Stimulated activated CD8-positive, alpha-beta memory T cell treated with anti-CD3 and anti-CD28 coated beads, Interleukin-2, amount 100 ng/mL, for 48 hours (primary cell): ENCODE measurements at places on chromosomes 13 and 19.

GRCh38 chr19:7772752-7773291 lies 9.8 kb downstream of the CLEC4M start:
- DNase-seq, result no peak

GRCh38 chr13:65656740-65657329 lies 1573.3 kb downstream of the PCDH9 start:
- DNase-seq, result no peak

- DNase-seq, result no peak
These were observed 78.0 kb downstream of the STARD13 start for GRCh38 chr13:33207615-33207961.

DNA sequence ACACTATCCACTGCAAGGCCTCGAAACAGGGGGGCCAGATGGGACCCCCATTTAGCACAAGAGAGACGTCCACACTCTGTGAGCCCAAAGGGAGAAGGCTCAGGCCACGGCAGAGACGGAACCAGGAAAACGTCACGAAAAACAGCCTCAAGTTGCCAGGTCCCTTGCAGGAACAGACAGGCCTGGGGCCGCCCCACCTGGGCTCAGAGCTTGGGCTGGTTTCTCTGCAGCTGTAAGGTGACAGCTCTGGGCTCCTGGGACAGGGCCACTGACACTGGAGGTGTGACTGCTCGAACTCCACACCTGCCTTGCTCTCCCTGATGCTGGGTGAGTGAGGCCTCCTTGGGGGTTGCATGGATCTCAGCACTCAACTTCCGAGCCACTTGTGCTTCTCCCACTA lies 3.2 kb downstream of the ZNF787 start:
- no peak for DNase-seq

GRCh38 chr19:9962623-9963290 lies 26.4 kb upstream of the OLFM2 start:
- no peak for DNase-seq

GRCh38 chr19:19031891-19032290 lies 1.4 kb downstream of the SUGP2 start:
- DNase-seq, result no peak
